Natural killer cell (primary cell): ENCODE measurements at places on chromosomes 2 and 18. TPM values are rescaled to one million over a fixed set of nuclear protein-coding genes. Genes with fewer than 3 reads are reported as not detected.

DNA sequence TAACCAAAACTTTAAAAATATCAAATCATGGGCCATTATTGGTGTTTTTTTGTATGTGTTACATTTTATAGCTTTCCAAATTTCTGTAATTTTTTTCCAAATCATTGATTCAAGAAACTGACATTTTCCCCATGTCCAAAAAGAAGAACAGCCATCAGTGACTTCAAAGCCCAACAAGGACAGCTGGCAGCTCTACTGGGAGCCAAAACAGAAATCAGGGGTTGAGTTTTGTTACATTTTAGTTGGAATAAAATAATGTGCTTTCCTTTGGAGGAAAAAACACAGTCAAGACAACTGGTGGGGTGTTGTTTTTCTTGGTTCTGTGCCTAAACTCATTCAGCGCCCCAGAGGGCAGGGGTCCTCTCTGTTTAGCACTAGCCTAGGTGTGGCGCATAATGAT lies 23.8 kb downstream of the AKAIN1 start:
- no peaks in the 10 kb centered on the region for H3K4me1 ChIP-seq
- no peak overlapping the region for H3K27ac ChIP-seq
- H3K36me3 ChIP-seq, result no peaks in the 10 kb centered on the region
- no peaks in the 10 kb centered on the region for H3K27me3 ChIP-seq
- H3K4me3 ChIP-seq, result no peak overlapping the region
- DNase-seq, result no peak

DNA sequence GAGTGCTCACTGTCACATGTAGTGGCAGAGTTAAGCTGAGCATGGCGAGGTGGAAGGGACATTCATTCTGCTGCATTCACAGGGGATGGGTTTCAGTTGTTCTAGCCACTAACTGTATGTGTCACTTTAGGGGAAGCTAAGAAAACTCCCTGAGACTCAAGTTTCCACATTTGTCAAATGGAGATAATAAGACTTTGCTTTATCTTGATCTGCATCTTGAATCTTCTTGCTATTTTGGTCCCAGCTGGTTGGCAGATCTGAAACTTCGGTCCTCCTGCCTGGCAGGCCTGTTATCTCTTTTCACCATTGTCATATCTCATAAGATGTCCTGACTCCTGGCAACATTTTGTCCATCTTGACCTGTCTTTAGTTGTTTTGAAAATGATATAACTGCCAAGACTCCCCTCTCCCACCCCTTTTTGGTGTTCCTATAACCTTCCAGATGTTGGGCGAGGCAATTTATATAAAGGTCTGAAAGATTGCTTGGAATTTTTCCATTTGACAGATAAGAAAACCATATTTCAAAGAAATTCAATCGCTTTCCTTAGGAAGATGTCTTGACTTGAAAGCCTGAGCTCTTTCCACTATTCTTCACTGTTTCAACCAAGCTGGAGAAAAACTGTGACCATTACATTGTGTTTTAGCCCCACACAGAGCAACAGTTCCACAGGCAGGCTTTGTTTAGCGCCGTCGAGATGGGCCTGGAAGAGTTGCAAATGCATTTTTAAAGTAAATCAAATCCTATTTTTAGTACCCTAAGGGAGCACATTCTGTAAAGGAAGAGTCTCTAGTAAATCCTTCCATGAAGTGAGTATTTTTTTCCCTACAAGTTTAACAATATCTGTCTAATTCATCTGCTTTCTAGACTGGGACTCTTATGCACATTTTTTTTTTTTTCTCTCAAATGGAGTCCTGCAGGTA lies 33.4 kb downstream of the MYCN start:
- no peak overlapping the region for H3K4me3 ChIP-seq
- H3K27ac ChIP-seq, result no peak overlapping the region
- H3K27me3 ChIP-seq, result no peaks in the 10 kb centered on the region
- no peak for DNase-seq
- no peaks in the 10 kb centered on the region for H3K4me1 ChIP-seq
- no peaks in the 10 kb centered on the region for H3K36me3 ChIP-seq

DNA sequence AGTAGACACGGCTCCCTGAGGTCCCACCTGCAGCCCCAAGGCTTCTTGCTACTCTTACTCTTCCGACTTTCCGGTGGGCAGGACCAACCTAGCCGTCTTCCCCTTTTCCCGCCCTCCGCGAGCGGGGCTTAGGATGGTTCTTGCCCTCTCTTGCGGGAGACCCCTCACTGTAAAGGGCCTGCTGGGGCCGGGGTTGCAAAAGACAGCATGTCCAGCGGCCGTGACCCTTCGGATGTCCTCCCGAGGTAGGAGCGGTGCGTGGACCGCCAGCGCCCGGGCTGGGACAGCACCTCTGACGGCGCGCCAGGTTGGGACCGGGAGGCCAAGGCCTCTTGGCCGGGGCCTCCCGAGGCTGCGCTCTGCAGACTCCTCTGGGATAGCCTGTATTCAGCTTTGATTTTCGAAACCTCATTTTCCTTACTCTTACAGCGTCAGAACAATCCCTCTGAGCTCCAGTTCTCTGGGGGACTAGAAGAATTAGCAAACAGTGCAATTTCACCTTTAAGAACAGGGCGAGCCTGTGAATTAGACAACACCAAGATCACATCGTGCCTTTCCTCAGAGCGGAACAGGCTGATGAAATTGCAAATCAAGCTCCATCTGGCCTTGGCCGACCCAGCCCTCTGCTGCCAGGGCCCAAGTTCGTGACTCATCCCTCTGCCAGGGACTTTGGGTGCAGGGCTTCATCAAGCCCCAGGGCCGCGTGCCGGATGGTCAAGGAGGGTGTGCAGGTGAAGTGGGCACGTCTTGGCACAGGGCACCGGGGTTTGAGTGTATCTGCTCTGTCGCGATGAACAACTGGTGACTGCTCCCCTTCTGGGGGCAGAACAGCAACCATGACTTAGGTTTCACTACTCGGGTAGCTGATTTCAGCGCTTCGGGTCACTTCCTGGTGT lies 777 bp downstream of the MOCOS start:
- peak; percentile 32 for DNase-seq
- peaks cover 16% of the 10 kb centered on the region for H3K4me1 ChIP-seq
- H3K27me3 ChIP-seq, result peaks cover 6% of the 10 kb centered on the region
- no peaks in the 10 kb centered on the region for H3K36me3 ChIP-seq
- H3K4me3 ChIP-seq, result peak overlapping the region; percentile 80

DNA sequence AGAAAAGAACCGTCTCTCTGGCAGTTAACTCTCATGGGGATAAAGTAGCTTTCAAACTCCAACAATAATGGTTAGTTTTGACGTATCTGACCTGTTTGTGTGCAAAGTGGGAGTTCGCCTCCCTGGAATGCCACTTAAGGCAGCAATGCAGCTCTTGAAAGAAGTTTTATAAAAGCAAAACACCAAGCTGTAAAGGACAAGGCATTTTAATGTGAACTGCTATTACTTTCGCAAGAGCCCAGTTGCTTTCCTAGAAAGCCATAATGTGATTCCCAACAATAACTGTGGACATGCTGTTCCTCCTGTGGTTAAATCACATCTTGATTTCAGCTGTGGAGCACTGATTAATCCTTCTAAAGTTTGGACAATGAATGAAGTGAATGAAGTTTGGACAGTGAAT lies 303.7 kb downstream of the PTPRM start:
- H3K36me3 ChIP-seq, result no peaks in the 10 kb centered on the region
- DNase-seq, result no peak
- no peaks in the 10 kb centered on the region for H3K27me3 ChIP-seq
- H3K27ac ChIP-seq, result no peak overlapping the region
- H3K4me1 ChIP-seq, result no peaks in the 10 kb centered on the region

DNA sequence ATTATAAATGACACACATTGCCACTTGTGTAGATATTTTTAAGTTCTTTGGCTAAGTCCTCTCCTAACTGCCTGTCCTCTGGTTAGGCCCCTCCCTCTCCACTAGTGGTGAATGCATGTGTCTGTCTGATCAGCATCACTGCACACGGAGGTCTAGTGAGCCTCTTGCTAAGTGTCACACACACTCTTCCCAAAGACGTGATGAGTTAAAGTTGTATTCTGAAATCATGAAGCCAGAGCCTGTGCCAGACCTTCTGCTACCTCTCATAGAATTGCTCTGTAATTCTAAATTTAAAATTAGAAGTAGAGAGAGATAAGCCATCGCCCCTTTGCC lies 41.3 kb downstream of the RALB start:
- no peaks in the 10 kb centered on the region for H3K27me3 ChIP-seq
- peaks cover 30% of the 10 kb centered on the region for H3K36me3 ChIP-seq
- H3K4me3 ChIP-seq, result no peak overlapping the region
- H3K4me1 ChIP-seq, result no peaks in the 10 kb centered on the region

DNA sequence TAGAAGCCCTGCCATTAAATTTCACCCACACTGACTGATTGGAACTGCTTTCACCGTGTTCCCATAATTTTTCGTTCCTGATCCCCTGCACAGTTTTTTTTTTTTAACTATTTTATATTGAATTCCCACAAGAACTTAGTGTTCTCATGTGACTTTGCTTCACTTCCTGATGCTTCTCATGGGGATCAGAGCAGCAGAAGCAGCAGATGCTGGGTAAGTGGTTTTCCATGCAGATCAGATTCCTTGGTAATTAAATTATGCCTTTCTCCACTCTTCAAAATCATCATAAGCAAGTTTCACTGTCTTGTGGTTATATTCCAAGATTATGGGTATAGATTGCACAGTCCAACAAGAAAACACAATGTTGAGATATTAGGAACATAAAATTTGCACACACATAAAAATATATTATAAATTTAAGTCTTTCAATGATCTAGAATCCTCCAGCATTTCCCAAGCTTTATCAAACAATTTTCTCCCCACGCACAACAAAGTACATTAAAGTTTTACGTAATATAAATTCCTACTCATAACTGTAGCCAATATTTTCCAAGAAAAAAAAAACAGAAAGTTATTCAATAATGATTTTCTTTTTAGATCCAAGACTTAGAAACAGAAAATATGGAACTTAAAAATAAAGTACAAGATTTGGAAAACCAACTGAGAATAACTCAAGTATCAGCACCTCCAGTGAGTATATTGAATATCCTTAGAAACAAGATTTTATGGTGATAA lies 277.9 kb downstream of the GULP1 start:
- H3K4me1 ChIP-seq, result no peaks in the 10 kb centered on the region
- no peak overlapping the region for H3K4me3 ChIP-seq
- no peaks in the 10 kb centered on the region for H3K36me3 ChIP-seq
- no peaks in the 10 kb centered on the region for H3K27me3 ChIP-seq

- no peaks in the 10 kb centered on the region for H3K4me1 ChIP-seq
- H3K27ac ChIP-seq, result no peak overlapping the region
- no peaks in the 10 kb centered on the region for H3K27me3 ChIP-seq
- H3K4me3 ChIP-seq, result no peak overlapping the region
These were observed 262.1 kb downstream of the CPS1 start for GRCh38 chr2:210818473-210818872.

DNA sequence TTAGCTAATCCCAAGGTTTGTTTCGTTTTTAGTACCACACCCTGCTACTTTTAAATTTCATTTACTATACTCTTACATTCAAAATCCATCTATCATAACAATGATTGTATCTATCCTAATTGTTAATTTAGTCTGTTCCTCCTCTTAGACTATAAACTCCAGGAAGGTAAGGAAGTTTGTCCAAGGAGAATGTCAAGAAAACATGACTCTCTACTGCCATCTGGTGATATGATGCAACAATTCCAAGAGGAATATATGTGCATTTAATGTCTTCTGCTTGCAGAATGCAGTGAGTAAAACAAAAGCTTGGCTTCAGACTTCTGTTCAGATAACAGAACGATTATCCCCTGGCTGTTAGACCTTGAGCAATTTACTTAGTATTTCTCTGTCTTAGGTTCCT lies 1267.1 kb downstream of the LRP1B start:
- no peak for DNase-seq
- no peaks in the 10 kb centered on the region for H3K4me1 ChIP-seq
- H3K36me3 ChIP-seq, result no peaks in the 10 kb centered on the region
- H3K4me3 ChIP-seq, result no peak overlapping the region
- H3K27me3 ChIP-seq, result no peaks in the 10 kb centered on the region

DNA sequence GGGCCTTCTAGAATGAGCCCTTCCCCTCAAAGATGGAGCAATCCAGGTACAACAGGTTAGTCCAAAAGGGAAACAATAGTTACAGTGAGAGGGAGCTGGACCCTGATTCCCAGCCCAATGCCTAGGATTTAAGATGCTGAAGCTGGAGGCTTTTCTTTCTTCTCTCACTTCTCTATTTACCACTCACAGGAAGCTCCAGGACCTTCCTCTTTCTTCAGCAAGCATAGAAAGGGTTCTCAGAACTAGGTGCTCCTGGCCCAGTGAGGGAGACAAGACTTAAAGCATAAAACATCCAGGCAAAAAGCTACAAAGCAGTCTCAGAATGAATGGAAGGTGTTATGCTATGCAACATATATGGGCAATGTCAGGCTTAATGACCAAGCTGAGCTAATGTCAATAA lies 279.0 kb downstream of the SRBD1 start:
- H3K36me3 ChIP-seq, result no peaks in the 10 kb centered on the region
- DNase-seq, result no peak
- no peaks in the 10 kb centered on the region for H3K4me1 ChIP-seq
- no peak overlapping the region for H3K4me3 ChIP-seq
- no peak overlapping the region for H3K27ac ChIP-seq

GRCh38 chr2:219452361-219453317 lies 18.0 kb downstream of the SPEG start:
- no peak for DNase-seq
- no peak overlapping the region for H3K4me3 ChIP-seq
- peaks cover 5% of the 10 kb centered on the region for H3K27me3 ChIP-seq
- no peak overlapping the region for H3K27ac ChIP-seq

DNA sequence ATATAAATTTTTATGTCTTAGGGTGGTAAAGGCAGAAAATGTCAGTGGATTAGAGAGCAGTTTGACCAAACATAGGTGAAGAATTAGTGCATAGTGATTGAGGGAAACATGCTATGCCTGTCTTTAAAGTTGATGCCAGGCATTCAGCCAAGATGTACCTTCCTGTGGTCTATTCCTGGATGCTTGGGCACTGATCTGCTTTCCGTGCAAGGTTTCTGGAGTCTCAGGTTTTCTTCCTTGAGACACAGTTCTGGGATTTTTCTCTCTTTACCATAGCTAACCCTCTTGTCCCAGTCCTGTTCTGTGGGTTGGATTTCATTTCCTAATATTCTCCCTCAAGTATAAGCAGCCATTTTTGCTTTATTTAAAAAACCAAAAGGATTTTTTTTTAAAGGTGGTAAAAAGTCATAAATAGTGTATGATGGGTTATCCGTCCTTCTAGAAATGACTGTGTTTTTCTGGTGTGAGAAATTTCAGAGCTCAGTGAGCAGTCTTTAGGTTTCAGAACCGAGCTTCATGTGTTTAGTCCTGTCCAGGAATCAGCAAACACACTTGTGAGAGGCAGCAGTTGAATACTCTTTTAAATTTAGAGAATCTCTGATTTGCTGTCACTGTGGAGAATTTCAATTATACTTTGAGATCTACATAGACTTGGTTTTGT lies 43.0 kb upstream of the CYBRD1 start:
- H3K4me3 ChIP-seq, result no peak overlapping the region
- H3K27ac ChIP-seq, result no peak overlapping the region
- H3K27me3 ChIP-seq, result no peaks in the 10 kb centered on the region
- no peak for DNase-seq

GRCh38 chr2:38794235-38794946 lies 16.4 kb downstream of the GEMIN6 start:
- DNase-seq, result no peak
- H3K4me3 ChIP-seq, result no peak overlapping the region

- H3K36me3 ChIP-seq, result no peaks in the 10 kb centered on the region
- no peaks in the 10 kb centered on the region for H3K27me3 ChIP-seq
- no peaks in the 10 kb centered on the region for H3K4me1 ChIP-seq
- no peak overlapping the region for H3K4me3 ChIP-seq
These were observed 94.2 kb downstream of the FTCDNL1 start for GRCh38 chr2:199756743-199757142.

Gene RAMP1
- 4.9 TPM for total RNA-seq

Gene TTR
- not detected for total RNA-seq

Gene FEZ2
- total RNA-seq, result 25.9 TPM

Gene CAPN14
- not detected for total RNA-seq

Gene RNF144A
- 19.0 TPM for total RNA-seq

Gene TMEM247
- total RNA-seq, result not detected
